ENCODE measurements at places on chromosomes 6 and 20.

- no peak for DNase-seq
Measured at GRCh38 chr20:23032750-23033078, 2.4 kb upstream of the SSTR4 start.

DNA sequence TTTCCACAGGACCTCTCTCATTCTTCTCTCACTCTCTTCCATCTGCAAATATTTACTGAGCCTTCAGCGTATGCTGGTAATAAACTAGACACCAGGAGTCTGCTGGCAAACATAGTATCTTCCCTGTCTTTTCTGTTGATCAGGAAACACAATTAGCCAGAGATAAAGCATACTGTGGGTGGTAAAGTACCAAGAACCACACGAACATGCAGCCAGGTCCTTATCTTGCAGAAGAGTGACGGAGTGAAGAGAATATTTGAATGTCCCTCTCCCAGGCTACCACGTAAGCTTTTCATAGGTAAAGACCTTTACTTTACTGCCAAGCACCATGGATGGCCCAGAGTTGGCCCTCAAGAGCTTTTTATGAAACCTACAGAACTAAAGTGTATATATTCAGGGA lies 13.3 kb downstream of the FHL5 start:
- no peak for DNase-seq

- DNase-seq = no peak
Measured at GRCh38 chr6:73515204-73515655, 5.6 kb downstream of the EEF1A1 start.

DNA sequence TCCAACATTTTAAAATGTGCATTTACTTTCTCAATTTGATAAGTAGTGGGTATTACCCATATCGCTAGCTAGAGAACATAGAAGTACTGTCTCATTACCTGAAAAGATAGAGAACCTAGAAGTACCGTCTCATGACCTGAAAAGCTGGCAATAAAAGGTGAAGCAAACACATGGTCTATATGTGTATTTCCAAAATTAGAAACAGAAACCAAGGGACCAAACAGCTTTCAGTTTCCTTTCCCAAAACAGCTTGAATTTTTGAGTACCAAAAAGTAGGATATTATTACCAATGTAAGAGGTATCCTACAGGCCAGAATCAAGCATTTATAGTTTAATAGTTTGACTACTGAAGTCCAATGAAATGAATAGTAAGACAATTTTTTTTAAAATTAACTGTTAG lies 77.2 kb downstream of the KIF13A start:
- DNase-seq = no peak

GRCh38 chr6:146357578-146358430 lies 185.8 kb upstream of the RAB32 start:
- peak; percentile 75 for DNase-seq

GRCh38 chr6:2756687-2757224 lies 6.0 kb upstream of the MYLK4 start:
- no peak for DNase-seq

GRCh38 chr20:22836211-22836610 lies 198.9 kb upstream of the SSTR4 start:
- DNase-seq = no peak

DNA sequence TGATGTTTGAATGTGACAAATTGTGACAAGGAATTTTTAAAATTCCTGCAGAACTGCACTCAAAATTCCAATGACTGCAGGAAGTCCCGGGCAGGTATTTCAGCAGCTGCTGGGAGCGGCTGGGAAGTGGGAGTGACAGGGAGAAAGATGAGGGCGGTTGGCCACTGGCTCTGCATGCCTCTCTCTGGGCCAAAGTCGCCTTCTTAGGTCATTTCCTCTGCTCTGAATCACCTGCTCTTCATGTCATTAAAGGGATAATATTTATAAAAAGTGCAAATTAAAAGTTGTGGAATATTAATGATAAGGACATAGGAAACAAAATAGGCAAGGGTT lies 43.9 kb downstream of the RAMACL start:
- DNase-seq = no peak

DNA sequence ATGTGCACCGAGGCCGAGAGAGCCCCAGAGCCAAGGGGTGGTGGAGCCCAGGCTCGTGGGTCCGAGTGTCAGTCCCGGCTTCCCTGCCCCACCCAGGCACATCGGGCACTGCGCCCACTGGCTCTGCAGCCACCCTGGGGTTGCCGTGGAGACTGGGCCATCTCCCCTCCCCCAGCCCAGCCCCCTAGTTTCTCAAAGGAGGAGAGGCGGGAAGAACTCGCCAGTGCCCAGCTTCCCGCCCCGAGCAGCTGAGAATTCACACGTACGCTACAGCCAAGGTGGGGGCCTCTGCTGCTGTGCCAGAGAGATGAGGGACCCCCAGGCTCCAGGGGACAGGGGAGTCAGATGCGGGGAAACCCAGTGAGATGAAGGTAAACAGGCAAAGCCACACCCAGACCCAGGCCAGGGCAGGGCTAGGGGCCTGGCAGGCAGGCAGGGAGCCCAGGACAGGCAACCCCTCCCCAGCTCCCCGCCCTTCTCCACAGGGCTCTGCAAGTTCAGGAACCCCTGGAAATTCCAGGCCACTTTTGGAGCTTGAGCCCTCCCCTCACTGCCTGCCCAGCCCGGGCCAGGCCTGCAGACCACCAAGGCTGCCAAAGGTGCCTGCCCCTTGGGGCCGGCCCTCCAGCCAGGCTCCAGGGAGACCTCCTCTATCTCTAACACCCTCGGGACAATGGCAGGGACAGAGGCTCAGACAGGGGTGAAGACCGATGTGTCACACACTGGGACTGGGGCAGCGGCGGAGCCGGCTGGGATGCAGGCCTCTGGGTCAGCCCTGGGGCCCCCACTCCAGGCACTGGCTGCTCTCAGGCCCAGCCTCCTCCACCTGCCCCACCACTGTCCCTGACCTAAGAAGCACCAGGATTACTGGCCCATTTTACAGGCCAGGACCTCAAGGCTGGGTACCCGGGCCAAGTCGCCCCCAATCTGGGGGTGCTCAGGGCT lies 6.0 kb downstream of the LAMA5 start:
- DNase-seq = no peak

GRCh38 chr20:46357030-46357514 lies 48.8 kb upstream of the CDH22 start:
- no peak for DNase-seq

DNA sequence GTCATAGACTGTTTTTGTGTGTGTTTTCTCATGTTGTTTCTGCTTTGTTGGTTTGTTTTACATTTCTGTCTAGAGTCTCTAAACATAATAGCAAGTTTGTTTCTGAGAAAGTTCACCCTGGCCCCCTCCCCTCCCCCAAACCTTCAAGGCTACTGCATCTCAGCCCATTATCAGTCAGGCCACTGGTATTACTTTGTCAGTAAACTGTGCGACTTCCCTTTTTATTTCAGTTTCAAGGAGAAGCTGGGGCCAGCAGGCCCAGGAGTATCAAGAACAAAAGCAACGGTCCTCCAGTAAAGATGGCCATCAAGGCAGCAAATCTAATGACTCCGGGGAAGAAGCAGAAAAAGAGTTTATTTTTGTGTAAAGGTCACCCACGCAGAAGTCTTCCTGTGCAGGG lies 32.8 kb upstream of the SCGN start:
- no peak for DNase-seq

DNA sequence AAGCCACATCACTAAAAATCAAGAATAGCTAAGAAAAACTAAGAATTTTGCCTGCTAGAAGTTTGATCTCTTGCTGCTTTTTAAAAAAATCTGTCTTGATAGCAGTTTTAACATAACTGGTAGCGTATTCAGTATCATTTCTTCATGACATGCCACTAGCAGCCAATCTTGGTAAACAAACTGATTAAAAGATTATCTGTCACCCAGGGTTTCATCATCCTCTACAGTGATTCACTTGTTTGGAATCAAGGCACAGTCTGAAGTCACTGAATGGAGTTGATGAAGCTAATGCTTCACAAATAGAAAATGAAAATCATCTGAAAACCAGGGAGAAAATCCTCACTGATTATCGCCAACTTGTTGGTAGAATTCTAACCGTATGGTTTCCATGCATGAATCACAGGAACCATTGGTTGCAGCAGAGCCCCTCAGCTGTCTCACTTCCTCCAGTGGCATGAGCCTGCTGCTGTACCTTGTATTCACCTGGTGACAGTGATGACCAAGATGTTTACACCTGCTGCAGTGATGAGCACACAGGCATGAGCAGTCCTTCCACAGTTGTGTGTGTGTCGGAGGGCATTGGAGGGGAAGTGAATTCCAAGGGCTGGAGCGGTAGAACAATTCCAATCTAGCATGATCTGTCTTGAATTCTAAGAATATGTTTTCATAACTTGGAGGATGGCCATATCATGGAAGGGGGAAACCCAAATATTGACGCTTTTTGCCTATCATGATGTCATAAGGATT lies 275.0 kb downstream of the KHDC1L start:
- peak; percentile 60 for DNase-seq

- DNase-seq = no peak
Measured at GRCh38 chr6:21045135-21045700, 511.0 kb downstream of the CDKAL1 start.

DNA sequence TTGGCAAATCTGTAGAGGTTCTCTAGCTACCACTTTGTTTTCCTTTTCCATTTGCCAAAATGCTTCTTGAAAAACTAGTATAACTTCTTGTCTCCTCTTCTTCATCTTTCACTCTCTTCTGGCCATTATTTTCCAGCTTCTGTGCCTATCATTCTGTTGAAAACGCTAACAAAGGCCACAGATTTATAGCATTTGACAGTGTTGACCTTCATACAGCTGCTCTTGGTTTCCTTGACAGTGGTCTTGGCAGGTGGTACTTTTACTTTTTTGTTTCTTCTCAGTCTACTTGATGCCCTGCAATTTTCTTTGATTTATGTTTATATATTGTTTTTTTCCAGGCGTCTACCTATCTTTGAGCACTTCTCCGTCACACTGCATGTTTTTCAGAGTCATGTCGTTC lies 23.7 kb downstream of the TRMT11 start:
- no peak for DNase-seq

DNA sequence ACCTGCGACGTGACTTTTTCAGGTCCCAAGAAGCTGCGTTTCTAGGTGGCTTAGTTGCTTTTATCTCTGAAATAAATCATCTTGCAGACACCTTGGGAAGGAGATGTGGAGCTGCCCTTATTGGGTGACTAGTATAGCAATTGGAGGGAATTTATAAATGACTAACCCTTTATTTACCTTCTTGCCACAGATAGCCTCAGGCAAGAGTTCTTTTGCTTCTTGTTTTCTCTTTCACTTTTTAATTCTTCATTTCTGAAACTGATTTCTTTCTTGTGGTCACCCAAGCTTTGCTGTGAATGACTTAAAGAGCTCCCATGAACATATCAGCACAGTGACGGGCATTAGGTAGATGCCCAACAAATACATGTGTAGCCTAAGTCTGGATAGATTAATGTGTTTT lies 3.0 kb downstream of the ADGRF4 start:
- no peak for DNase-seq
